ENCODE measurements at places on chromosomes 1 and 21. TPM values are rescaled to one million over a fixed set of nuclear protein-coding genes. Genes with fewer than 3 reads are reported as not detected.

- DNase-seq: no peak
These were observed 675.0 kb downstream of the KIF26B start for GRCh38 chr1:245829826-245830225.

DNA sequence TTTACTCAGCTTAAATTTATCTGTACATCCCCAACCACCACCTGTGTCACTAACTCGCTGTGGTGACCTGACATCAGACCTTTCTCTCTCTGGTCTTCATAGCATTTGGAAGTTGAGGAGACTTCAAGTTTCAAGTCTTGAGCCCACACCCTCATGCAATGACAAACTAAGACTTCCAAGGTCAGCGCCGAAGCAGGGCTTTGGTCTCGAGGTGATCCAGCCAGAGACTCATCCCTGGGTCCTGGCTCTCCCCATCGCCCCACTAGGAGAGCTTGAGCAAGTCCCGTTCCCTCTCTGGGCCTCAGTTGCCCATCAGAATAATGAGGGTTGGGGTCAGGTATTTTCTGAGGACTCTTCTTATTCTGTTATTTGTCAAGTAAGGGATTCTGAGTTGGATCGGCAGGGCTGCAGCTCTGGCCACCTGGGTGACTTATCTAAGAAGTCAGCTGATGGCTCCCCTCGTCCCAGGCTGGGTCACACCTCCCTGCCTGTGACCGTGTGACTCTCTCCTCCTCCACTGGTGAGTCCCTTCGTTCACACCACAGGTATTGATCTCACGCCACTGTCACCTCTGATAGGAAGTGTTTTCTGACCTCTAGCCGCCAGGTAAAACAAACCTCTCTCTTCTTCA is 143.7 kb upstream of the RUNX3 start:
- no peak for DNase-seq

DNA sequence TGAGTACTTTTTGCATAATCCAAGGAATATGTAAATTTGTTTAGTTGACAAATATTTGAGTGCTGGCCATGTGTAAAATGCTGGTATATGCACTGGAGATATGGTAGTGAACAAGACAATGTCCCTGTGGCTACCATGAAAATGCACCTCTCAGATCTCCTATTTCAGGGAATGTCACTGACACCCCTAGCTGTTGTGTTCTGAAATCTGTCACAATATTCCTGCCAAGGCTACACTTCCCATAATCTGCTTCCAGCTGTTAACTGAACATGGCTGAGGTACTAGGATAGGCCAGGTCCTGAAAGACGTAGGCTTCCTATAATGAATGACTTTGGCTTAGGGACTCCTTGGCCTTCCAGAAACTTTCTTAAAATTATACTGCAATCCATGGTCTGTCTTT is 197.8 kb downstream of the ZNF648 start:
- DNase-seq: no peak

GRCh38 chr1:2541619-2542245 is 11.7 kb upstream of the HES5 start:
- DNase-seq: no peak

Gene NBPF19
- 42.7 TPM for total RNA-seq

Gene DCST1
- not detected for total RNA-seq

Gene S100B
- 31.9 TPM for total RNA-seq

All from urinary bladder (tissue), 4 donors.